ENCODE measurements at places on chromosomes 16 and 17.

DNA sequence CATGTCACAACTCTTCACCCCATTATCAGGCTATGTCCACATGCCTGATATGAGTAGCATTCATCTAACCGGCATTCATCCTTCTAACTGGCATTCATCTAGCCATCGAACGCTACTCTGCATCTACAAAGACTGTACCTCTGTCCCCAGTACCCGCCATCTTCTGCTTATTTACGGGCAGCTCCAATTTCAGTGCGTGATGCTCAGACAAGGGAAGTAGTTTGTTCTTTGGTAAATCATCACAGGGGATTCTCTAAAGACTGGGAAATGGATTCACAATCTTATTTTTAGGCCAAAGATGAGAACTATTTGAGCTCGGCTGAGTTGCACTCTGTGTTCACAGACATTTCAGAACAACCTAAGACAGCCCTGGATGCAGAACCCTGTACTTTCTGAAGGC is 39.4 kb downstream of the STAT5B start:
- no peak for DNase-seq

DNA sequence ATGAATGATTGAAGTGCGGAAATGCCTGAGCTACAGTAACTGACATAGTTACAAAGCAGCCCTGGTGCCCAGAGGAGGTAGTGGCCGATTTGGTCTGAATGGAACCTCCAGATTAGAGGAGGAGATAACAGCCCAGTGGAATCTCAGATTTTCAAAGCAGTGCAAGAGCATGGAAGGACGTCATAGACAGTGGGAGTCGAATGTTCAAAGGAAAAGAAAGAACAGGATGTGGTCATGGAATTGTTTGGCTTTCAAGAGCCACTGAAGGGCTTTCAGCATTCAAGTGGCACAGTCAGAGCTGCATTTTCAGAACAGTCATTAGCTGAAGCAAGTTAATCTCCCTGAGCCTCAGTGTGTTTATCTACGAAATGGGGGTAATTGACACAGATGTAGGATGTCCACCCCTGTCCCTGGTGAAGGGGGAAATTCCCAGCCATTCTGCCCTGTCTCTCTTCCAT is 104.6 kb upstream of the CACNG3 start:
- no peak for DNase-seq

GRCh38 chr16:23371368-23371767 is 69.3 kb downstream of the SCNN1B start:
- no peak for DNase-seq

DNA sequence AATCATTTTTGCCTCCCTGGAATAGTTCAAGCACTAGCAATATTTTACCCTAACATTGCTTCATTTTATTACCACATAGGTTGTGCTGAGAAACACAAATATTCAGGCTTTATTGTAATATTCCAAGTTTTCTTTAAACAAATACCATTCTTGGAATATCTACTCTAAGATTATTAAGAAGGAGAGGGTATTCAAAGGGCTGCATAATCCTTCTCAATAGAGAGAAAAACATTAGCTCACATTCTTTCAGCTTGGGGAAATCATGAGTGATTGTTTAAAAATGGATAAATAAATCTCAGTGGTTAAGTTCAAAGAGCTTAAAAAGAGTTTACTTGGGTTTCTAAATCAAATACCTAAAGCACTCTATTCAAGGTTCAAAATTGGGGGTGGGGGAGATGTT is 111.9 kb upstream of the CORO6 start:
- no peak for DNase-seq

- no peak for DNase-seq
Measured at GRCh38 chr17:79438546-79439334, 172.1 kb downstream of the RBFOX3 start.

- DNase-seq, result no peak
Measured at GRCh38 chr16:51755039-51755501, 604.0 kb upstream of the SALL1 start.

- no peak for DNase-seq
Measured at GRCh38 chr16:49602976-49603310, 229.3 kb downstream of the C16orf78 start.

DNA sequence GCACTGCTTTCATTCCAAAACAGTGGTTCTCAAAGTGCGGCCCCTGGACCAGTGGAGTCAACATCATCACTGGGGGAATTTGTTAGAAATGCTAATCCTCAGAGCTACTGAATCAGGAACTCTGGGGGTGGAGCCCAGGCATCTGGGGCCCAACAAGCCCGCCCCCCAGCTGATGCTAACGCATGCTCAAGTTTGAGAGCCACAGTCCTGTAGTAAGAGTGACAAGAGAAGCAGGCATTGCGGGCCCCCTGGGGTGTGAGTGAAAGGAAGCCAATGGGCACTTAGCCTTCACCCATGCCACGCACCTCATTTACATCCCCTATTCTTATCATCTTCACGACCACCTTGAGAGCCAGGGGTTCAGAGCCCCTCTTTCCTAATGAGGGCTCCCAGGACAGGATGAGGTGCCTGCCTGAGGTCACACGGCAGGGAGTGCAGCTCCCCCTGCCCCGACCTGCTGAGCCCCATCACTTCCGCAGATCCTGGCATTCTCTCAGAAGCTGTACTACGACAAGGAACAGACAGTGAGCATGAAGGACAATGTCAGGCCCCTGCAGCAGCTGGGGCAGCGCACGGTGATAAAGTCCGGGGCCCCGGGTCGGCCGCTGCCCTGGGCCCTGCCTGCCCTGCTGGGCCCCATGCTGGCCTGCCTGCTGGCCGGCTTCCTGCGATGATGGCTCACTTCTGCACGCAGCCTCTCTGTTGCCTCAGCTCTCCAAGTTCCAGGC is 9.1 kb downstream of the CA4 start:
- no peak for DNase-seq

DNA sequence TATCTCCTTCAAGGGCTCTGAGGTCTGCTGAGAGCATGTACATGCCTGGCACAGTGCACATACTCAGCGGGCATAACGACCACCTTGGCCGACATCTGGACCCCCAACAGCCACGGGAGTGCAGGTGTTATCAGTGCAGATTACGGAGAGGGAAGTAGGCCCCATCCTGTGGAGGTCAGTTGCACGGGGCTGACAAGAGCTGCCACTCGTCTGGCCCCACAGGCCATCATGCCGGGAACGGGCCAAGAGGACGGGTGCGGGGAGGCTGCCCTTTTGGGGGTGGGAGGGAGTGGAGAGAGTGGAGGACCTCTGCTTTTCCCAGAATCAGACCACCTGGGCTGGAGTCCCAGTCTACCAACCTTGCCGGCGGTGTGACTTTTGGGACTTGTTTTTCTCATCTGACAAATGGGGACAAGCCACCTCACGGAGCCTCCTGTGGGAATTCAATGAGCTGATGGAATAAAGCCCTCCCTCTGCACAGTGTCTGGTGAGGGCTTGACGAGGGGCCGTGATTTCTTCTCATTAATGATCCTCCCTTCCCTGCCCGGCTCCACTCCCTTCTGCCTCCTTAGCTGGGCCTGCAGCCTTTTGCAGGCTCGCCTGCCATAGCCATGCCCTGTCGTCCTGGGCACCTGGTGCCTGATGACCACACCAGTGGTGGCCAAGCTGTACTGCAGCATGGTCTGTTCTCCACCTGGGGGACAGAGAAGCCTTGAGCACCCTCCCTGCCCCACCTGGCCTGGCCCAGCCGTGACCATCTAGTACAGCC is 4.6 kb downstream of the PRSS33 start:
- no peak for DNase-seq

- DNase-seq, result no peak
Measured at GRCh38 chr17:68595986-68596385, 5.2 kb downstream of the FAM20A start.

- DNase-seq, result no peak
Measured at GRCh38 chr17:83124871-83125514, 45.6 kb downstream of the METRNL start.

- no peak for DNase-seq
Measured at GRCh38 chr16:54631782-54632181, 298.9 kb upstream of the IRX5 start.

DNA sequence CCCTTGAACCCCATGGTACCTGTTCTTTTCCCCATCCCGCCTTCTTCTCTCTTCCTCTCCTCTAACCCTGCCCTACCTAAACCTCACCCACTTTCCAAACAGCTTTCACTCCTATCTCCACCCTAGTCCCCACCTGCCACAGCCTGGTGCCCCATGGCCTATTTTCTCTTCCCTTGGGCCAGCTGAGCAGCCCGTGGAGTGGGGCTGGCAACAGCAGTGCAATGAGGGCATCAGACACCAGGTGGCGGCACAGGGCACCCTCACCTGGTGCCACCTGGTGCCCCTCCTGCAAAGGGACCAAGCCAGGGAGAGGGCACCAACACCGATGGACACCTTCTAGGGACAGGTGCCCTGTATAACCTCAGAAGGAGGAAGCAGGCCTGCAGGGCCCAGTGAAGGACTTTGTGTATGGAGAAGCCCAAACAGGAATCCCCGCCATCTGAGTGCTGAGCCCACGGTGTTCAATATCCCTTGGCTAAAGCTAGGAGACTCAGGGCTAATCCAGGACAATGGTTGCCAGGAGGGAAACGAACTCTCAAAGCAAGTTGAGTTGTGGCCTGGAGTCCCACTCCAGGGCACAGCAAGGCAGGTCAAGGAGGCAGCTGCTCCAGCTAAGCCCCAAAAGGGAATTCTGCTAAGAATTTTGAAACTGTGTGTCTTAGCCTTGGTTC is 4.0 kb upstream of the ABCC3 start:
- DNase-seq, result peak; percentile 25

GRCh38 chr16:89344846-89345611 is 127.5 kb downstream of the ZNF778 start:
- DNase-seq, result no peak

DNA sequence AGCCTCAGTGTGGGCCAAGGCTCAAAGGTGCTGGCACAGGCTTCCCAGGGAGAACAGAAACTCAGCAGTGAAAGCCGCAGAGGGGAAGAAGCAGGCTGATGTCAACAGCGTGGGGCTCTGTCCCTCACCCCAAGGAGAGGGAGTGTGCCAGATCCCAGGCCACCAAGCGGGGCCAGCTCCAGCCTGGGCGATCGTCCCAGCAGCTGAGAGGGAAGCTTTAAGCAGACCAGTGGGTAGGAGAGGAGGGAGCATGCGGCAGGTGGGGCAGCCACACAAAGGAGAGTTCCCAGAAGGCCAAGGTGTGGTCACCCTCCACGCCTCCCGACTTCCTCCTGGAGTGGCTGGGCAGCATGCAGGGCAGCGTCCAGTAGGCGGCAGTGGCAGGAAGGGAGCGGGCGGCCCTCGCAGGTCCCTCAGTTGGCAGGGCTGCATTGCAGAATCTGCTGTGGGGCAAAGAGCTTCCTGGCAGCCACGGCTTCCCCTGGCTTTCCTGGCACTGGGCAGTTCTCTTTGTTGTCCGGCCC is 6.0 kb downstream of the SYNGR2 start:
- DNase-seq, result no peak

DNA sequence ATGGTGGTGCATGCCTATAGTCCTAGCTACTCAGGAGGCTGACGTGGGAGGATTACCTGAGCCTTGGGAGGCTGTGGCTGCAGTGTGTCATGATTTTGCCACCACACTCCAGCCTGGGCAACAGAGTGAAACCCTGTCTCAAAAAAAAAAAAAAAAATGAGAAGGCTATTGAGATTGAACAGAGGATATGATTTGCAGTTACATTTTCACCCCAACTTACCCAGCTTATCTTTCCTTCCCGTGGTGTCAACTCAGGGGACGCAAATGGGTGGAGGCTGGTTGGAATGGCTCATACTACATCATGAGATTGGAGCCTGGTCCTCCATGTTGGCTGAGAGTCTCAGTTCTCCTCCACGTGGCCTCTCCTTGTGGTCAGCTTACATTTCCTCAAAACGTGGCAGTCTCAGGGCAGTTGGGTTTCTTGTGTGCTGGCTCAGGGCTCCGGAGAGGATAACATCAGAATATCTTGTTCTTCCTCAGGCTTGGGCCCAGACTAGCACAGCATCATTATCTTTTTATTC is 17.2 kb upstream of the NSMCE1 start:
- no peak for DNase-seq

DNA sequence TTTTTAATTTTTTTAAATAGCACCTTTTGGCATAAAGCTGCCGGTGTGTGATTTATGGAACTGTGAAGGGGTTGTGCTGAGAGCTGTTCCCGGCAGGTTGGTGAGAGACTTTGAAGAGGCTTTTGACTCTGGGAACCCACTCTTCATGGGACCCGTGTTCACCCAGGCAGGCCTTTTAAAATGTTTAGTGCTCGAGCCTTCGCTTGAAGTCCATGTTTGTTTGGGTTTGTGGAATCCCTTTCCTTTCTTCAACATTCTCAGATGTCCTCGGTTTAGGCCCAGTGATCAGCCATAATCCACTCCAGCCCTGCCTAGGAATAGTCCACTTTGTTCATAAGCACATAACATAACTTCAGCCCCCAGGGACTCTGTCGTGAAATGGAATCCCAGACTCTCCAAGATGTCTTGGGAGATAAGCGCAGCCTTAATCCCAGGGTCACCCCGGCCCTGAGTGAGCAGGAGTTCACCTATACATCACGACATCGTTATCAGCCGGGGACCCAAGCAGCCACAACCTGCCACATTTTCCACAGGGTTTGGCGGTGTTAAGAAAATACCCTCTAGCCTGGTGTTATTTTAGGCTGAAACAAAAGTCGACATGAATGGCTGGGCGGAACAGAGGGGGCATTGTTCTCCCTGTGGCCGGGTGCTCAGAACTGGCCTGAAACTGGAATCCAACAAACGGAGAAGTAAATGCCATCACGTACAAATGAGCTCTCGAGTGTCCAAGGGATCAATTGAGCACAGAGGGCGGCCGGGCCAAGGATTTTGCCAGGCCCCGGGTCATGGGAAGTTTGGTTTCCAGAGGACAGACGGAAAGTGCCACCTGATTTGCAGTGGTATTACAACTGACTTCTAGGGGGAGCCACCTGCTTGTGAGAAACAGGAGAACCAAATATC is 145.7 kb upstream of the IRX3 start:
- no peak for DNase-seq

DNA sequence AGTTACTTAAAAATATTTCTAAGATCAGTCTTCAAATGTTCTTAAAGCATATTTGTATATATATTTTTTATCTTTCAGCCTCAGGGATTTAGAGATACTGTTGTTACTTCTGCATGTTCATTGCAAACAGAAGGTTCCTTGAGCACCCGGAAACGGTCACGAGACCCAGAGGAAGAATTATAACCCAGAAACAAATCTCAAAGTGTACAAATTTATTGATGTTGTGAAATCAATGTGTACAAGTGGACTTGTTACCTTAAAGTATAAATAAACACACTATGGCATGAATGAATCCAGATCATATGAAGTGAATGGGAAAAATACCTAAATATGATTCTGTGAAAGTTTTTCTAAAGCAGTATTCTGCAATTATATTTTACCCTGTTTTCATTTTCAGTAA is 21.6 kb upstream of the PPM1E start:
- no peak for DNase-seq

- DNase-seq, result no peak
Measured at GRCh38 chr16:73848993-73849392, 447.6 kb upstream of the PSMD7 start.
